ENCODE measurements at places on chromosomes 2 and 18.

GRCh38 chr18:64332835-64333234 is 183.9 kb upstream of the LINC00305 start:
- DNase-seq: no peak

- no peak for DNase-seq
These were observed 68.4 kb downstream of the SMAD7 start for GRCh38 chr18:48882379-48882778.

- no peak for DNase-seq
These were observed 1191.9 kb upstream of the SLC39A10 start for GRCh38 chr2:194464964-194465638.

DNA sequence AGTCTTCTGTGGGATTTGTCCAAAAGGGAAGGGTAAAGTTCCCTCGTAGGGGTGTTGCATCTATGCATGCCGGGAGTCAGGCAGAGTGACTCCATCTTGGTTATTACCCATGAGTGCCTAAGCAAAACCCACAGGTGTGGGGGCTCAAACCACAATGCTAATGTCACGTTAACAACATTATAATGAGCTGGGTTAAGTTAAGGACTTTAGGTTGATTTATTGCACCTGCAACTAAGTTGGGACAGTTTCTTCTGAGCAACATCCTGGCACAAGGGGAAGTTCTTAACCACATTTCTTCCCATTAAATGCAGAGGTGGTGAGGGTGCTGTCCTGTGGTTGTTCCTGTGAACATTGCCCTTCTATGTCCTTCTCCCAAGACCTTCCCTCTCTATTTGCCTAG is 1596.8 kb upstream of the SLC39A10 start:
- DNase-seq: no peak

DNA sequence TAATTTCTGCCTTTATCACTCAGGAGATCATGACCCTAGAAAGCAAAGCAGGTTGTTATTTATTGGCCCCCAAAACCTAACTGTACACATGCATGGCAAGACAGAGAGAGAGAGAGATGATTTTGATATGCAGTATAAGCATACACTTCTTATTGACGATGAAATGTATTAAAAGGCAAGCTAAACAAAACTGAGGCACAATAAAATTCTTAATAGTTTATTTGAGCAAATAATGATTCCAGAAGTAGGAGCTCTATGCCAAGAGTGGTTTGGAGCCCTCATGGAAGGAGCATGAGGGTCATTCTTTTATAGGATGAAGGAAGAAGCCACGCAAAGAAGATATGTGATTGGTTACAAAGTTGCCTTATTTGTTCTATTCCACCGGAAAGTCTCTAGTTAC is 616.0 kb downstream of the FBXO15 start:
- DNase-seq: no peak

DNA sequence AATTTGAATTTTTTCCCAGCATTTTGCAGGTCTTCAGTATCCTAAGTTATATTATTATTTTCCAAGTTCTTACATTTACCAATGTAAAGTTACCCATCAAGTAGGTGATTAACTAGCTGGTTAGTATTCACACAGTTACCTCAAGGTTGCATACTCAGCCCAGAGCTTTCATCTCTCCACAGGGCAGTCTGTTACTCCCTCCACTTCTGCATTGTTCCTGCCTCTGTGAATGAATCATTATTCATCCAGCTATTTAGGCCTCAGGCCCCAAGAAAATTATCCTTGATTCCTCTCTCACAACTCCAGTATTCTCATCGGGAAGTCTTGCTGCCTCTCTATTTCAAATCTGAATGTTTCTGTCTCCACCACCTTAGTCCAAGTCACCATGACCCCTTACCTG is 92.2 kb downstream of the SMC6 start:
- no peak for DNase-seq

GRCh38 chr2:235264512-235264911 is 229.3 kb upstream of the AGAP1 start:
- no peak for DNase-seq

- no peak for DNase-seq
These were observed 40.2 kb downstream of the ATOH8 start for GRCh38 chr2:85794038-85794441.

GRCh38 chr2:43707255-43708015 is 31.2 kb upstream of the C1GALT1C1L start:
- DNase-seq: no peak

- no peak for DNase-seq
These were observed 477.0 kb upstream of the MEIS1 start for GRCh38 chr2:65957886-65958285.

DNA sequence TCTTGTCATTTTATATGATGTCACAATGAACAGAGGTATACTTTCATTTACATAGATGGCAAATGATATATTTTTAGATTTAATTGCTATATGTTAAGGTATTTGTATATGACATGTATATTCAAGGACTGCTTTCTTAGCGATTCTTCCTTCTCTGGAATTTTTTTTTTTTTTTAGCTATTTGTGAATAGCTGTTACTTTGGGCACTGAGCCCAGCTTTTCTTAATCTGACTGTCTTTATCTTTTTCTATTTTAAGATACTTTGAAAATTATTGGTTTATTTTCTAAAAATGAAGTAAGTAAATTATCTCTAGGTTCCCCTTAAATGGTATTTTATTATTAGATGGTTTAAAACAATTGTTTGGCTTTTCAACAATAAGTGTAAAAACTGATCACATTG is 4.0 kb upstream of the GLS start:
- DNase-seq: no peak

GRCh38 chr2:39433586-39434195 is 3.4 kb downstream of the MAP4K3 start:
- no peak for DNase-seq

GRCh38 chr18:9421901-9422327 is 53.4 kb upstream of the RALBP1 start:
- no peak for DNase-seq

GRCh38 chr2:160352500-160352899 is 141.1 kb downstream of the RBMS1 start:
- DNase-seq: no peak

DNA sequence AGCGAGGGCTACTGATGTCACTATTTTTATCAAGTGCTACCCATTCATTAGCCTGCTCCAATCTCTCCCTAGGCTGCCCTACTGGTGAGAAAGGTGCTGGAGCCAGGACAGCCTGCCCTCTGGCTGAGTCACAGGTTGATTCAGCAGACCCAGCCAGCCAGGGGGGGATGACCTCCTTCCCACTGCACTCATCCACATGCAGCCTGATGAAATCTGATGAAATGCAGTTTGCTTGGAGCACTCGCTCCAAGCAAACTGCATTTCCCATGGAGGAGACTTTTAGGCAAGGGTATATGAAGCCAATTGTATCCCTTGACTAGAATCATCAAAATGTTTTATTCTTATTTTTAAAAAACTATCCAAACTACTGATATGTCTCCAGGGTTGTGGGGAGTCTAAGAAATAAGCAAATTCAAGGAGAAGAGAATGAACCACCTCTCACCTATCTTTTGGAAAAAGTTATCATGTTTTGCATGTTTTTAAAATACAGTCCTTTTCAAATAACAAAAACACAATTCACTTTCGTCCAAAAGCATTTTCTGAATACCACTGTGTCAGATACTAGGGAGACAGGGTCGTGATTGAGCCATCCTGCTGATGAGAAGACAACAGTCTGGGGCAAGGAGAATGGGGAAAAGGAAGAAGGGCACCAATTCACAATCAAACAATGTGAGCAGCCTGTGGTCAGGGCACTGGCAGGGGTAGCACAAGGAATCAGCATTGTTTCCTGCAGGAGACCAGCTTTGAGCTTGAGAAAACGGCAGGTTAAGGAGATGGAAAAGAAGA is 128.3 kb downstream of the AFF3 start:
- no peak for DNase-seq

DNA sequence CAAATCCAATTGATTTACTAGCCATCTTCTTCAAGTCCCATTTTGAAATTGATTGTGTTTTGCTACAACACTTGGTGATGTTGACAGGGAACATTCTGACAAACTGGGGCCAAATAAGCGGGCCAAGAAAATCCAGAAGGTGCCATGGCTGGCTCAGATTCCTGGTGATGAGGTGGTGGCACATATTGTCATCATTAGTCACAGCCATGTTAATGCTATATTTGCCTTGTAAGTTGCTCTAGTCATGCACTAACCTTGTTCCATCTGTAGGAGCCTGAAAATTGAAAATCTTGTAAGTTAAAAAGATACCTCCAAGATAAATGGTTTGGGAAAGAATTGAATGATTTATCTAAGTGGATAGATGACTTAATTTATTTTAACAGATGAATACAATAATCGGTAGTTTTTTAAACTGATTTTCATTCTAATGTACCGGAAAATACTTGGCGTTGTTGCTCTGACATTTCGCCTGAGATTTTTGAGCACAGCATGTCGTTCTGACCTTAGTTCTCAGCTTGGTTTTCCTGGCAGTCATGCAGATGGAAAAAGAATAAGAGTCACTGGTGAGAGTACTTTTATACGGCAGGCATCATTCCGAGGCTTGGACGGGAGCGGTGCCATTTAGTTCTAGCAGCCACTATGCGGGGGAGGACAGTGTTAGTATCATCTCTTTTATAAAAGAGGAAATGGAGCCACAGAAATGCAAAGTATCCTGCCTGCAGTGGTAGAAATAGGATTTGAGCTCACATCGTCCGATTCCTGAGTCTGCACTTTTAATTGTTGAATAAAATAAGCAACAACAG is 133.9 kb downstream of the ZNF532 start:
- DNase-seq: no peak

DNA sequence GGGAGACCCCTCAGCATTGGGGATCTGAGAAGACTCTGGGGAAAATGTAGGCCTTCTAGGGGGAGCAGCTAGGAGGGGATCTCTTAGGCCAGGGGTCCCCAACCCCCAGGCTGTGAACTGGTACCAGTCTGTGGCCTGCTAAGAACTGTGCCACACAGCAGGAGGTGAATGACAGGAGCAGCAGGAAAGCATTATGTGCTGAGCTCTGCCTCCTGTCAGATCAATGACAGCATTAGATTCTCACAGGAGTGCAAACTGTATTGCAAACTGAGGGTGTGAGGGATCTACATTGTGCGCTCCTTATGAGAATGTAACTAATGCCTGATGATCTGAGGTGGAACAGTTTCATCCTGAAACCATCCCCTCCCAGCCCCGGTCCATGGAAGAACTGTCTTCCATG is 127.3 kb downstream of the SCG2 start:
- DNase-seq: no peak

GRCh38 chr2:191173206-191173605 is 22.4 kb upstream of the STAT4 start:
- DNase-seq: no peak

GRCh38 chr2:32472605-32473004 is 115.8 kb downstream of the BIRC6 start:
- no peak for DNase-seq

DNA sequence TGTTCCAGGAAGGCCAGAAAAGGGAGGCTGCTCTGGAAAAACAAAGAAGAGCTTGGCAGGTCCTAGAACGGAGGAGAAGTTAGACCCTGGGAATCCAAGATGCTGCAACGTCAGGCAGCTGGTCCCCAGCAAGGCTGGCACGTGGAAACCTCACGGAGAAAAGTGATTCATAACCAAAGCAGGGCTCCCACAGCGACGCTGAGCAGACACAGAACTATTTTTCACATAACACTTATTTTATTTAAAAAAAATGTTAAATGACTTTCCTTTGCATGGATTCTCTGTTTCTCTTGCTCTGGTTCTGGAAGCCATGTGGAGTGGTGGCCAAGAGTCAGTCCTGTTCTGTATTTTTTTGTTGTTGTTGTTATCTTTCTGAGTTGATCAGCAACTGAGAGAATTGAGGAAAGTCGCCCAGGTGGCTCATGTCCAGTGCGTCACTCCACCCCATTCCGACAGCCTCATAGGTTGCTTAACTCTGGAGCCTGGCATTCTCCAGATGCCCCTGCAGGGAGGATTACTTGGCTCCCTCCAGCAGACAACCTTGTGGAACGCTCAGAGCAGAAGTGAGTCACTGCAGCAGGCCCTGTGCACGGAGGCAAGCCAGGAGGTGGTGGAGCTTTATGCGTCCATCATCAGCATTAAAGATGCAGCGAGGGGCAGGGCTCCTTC is 229.9 kb upstream of the HDAC4 start:
- no peak for DNase-seq

- no peak for DNase-seq
These were observed 19.9 kb downstream of the TMSB10 start for GRCh38 chr2:84925336-84925723.

DNA sequence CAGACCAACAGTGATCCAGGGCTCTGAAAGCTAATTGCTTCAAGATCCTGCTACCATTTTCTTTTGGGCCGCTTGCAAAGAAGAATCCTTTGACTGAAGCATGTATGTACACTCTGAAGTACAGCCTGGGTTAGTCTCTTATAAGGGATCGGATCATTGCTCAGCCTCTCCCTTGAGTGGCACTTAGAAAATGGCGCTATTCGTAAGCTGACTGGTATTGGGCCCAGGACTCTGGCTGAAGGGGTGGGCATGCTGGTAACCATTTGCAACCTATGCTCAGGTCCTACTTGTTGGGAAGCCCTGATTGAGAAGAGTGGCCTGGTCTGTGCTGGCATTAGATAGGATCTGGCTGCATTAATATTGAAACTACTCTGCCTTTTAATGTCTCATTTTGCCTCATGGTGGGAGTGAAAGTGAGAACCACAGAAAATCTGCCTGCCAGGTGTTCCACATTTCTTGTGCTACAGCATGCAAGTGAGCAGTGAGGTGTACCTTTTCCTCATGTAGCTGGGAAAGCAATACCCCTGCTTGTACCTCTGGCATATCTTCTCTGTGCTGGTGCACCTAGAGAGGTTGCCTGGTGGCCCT is 661 bp upstream of the MGAT5 start:
- DNase-seq: no peak

- no peak for DNase-seq
These were observed 322.6 kb downstream of the AFF3 start for GRCh38 chr2:99819766-99820165.

- no peak for DNase-seq
These were observed 147.5 kb downstream of the LOXHD1 start for GRCh38 chr18:46509530-46509929.

DNA sequence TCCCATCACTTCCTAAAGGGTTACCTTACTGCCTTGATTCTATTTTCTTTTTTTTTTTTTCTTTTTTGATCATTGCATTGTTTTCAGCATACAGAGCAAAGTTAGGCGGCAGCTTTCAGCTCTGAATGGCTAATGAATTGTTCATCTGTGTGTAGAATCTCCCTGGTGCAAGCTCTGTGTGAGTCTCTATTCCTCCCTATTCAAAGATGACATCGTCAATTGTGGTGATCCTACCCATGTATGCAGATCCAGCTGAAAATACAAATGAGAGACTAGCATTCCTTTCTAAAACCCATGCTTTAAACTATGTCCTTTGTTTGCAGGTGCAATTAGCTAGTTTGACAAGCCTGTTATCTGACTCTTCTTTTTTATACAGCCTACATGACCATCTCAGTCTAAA is 539.0 kb downstream of the ARHGAP15 start:
- no peak for DNase-seq

GRCh38 chr18:59537579-59537978 is 159.6 kb downstream of the CCBE1 start:
- DNase-seq: no peak

- DNase-seq: no peak
These were observed 94.3 kb downstream of the OLA1 start for GRCh38 chr2:174153757-174154680.
